ENCODE measurements at places on chromosomes 1 and 21.

GRCh38 chr1:11838349-11839272 is 9.0 kb downstream of the NPPA start:
- peak; percentile 44 for DNase-seq

DNA sequence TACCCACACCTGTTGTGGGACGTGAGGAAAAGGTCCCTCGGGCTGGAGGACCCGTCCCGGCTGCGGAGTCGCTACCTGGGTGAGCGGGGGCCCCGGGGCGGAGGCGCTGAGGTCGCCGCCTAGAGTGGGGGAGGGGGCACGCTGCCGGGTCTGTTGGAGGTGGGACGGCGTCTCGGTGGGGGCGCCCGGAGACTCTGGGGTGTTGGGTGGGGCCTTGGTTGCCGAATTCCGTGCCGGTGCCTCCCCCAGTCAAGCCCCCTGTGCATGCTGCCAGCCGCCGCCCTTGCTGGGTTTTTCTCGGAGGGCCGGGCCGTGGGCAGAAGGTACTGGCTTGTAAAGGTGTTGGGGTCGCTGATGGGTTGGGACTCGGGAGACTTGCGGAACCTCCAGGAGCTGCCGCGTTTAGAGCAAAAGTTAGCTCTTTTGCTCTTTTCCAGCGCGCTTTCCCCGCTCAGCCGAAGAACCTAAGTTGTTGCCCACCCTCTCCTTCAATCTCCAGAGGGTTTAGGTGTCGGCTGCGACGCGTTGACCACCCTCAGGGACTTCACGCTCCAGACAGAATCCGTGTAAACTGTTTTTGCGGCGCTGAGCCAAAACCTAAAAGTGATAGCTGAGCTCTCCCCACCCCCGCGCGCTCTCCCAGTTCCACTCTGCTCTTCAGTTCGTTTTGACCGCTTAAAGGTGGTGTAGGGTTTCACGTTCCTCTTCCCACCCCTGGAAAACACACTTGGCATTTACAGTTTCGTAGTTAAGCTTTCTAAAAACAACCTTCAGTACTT is at the start of gene MPC2:
TSS of gene MPC2 (minus strand) at position 143 of the 779 bp plus-strand sequence. CDS start 1,231 bp downstream, outside the sequence.
- DNase-seq = no peak

DNA sequence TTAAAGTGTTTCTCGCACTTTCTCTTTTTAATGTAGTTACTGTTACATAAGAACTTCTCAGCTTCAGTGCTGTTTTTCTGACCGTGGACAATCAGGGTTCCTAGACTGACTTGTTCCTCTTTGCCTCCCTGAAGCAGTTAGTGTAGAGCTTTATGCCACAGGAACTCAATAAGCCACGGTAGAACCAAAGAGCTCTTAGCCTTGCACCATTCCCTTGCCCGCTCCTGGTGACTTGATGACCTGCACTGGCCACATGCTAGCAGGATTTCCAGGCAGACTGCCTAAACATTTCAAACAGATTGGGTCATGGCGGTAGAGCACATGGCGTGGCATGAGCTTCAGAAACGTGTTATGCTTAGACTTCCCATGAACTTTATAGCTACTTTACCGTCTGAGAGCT is 18.8 kb upstream of the FASLG start:
- DNase-seq = no peak

GRCh38 chr1:68624233-68624632 is 127.4 kb upstream of the DEPDC1 start:
- no peak for DNase-seq

- no peak for DNase-seq
Observed at GRCh38 chr1:22889213-22889827, 83.3 kb downstream of the LACTBL1 start.

DNA sequence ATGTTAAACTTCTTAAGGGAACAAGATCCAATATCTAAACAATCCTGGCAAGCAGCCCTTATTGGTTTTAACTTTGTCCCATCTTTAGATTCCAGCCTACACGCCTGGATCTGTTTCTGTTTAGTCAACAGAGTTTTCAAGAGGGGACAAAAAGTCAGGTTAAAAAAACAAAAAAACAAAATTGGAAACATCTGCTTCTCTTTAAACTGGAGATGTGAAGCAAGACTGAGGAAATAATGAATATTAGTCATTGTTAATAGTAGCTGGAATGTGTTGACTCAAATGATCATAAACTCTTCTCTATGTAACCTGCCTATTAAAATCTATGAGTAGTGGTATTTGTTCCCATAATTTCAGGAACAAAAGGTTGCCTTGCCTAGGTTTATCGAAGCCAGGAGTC is 55.0 kb downstream of the NID1 start:
- DNase-seq = no peak

GRCh38 chr1:101241485-101242225 is 4.8 kb downstream of the S1PR1 start:
- DNase-seq = no peak

DNA sequence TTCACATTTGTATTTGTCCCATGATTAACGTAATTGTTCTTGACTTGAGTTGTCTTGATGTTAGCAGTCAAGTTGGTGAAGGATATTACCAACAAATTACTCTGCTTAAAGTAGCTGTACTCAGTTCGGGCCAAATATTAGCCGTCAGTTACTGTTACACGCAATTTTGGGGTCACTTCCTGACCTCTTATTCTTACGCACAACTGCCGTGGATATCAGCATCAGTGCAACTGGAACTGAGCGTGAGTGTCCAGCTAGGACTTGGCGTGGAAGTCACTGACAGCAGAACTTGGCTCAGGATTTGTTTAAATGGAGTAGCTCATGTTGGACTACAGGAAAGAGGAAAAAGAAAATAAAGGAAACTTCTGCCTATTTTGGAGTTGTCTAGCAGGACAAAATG is 56.4 kb downstream of the ADAMTS1 start:
- no peak for DNase-seq

- DNase-seq = no peak
Observed at GRCh38 chr1:175192111-175192629, 406 bp downstream of the KIAA0040 start.

Measured in stimulated activated CD8-positive, alpha-beta memory T cell treated with anti-CD3 and anti-CD28 coated beads, Interleukin-7, amount 100 ng/mL, for 1 hour (primary cell).